Activated naive CD8-positive, alpha-beta T cell treated with anti-CD3 and anti-CD28 coated beads, Interleukin-2, amount 10 ng/mL, durations not matched to agents 7 days and 5 days (primary cell): ENCODE measurements at places on chromosomes 12 and 14. TPM values are rescaled to one million over a fixed set of nuclear protein-coding genes. Genes with fewer than 3 reads are reported as not detected.

DNA sequence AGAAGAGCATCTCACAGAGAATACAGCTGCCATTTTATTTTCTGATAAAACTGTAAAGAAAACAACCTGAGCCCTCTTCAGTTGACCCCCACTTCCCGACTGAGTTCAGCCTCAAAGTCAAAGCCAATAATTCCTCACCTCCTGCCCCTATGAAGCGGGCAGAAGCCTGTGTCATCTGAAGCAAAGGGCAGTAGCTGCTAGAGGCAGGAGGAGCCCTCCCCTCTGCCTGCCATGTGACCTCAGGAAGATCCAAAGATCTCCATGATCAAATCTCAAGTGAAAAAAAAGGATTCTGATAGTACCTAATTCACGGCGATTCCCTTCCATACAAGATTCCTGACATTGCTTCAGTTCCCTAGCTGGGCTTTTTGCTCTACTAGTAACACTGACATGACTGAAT lies 223.1 kb upstream of the CAND1 start:
- H3K27ac ChIP-seq, result no peak overlapping the region
- no peak overlapping the region for H3K4me3 ChIP-seq
- no peak for DNase-seq
- peaks cover 9% of the 10 kb centered on the region for H3K27me3 ChIP-seq
- H3K36me3 ChIP-seq, result no peaks in the 10 kb centered on the region

DNA sequence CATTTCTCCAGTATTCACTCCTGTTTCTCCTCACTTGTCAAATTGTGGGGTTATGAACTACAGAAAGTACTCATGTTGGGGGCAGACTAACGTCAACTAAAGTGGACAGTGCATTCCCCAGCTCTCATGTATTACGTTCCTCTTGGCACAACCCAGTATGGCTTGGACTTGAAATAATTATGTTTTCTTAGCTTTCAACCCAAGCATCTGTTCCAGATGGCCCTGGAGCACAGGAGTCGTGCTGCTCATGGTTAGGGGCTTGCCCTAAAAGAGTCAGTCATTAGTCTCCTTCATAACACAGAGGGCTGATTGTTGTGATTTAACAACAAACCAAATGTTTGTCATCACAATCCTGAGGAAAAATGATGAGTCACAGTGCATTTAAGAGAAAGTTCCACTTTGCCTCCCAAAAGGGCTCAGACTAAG lies 154.4 kb downstream of the RPAP3 start:
- DNase-seq, result no peak
- no peak overlapping the region for H3K27ac ChIP-seq
- H3K27me3 ChIP-seq, result no peaks in the 10 kb centered on the region
- no peak overlapping the region for H3K4me3 ChIP-seq

DNA sequence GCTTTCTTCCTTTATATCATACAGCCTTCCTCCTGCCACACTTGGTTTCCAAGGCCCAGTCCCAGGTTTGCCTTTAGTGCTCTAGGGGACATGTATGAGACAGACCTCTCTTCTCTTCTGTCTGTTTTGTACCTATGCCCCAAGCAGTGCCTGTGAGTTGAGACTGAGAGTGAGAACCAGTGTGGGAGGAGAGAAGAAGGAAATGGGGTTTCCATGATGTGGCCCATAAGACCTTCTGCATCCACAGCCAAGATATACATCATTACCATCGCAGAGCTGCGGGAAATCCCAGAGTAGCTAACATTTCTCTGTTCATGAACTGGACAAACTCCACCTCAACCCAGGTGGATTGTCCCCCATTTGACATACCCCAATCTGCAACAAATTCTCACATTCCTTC lies 2.8 kb downstream of the TESPA1 start:
- H3K36me3 ChIP-seq, result peaks cover 51% of the 10 kb centered on the region
- no peak for DNase-seq
- H3K27ac ChIP-seq, result peak overlapping the region; percentile 91
- peaks cover 65% of the 10 kb centered on the region for H3K4me1 ChIP-seq

- H3K27me3 ChIP-seq, result no peaks in the 10 kb centered on the region
- H3K4me3 ChIP-seq, result no peak overlapping the region
- DNase-seq, result no peak
- no peak overlapping the region for H3K27ac ChIP-seq
- H3K36me3 ChIP-seq, result no peaks in the 10 kb centered on the region
- H3K4me1 ChIP-seq, result no peaks in the 10 kb centered on the region
Measured at GRCh38 chr12:126944684-126945083, 1322.3 kb upstream of the TMEM132C start.

- peak overlapping the region; percentile 98 for H3K27ac ChIP-seq
- H3K27me3 ChIP-seq, result no peaks in the 10 kb centered on the region
- peaks cover 24% of the 10 kb centered on the region for H3K36me3 ChIP-seq
- peak overlapping the region; percentile 92 for H3K4me3 ChIP-seq
Measured at GRCh38 chr12:62259631-62259992, 592 bp upstream of the USP15 start.

- H3K36me3 ChIP-seq, result peaks cover 3% of the 10 kb centered on the region
- no peaks in the 10 kb centered on the region for H3K4me1 ChIP-seq
- peaks cover 2% of the 10 kb centered on the region for H3K27me3 ChIP-seq
- no peak overlapping the region for H3K4me3 ChIP-seq
Measured at GRCh38 chr14:53316504-53316903, 163.4 kb upstream of the DDHD1 start.

DNA sequence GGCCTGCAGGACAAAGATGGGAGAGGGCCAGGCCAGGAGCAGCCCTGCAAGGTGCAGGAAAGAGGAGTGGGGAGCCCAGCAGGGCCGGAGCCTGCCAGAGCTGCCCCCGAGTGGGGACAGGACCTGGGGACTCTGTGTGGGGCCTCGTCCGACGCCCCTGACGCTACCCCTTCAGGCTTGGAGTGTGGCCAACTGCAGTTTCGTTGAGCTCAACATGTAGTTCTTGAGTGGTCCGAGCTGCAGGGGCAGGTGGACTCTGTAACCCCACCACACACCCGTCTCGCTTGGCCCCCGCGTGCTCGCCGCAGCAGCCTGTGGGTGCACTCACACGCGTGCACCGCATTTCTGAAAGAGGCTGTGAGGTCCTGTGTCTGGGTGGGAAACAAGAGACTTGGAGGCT lies 2.0 kb downstream of the ASPG start:
- no peaks in the 10 kb centered on the region for H3K36me3 ChIP-seq
- no peak overlapping the region for H3K4me3 ChIP-seq
- no peak for DNase-seq
- H3K4me1 ChIP-seq, result no peaks in the 10 kb centered on the region
- peaks cover 5% of the 10 kb centered on the region for H3K27me3 ChIP-seq
- no peak overlapping the region for H3K27ac ChIP-seq

DNA sequence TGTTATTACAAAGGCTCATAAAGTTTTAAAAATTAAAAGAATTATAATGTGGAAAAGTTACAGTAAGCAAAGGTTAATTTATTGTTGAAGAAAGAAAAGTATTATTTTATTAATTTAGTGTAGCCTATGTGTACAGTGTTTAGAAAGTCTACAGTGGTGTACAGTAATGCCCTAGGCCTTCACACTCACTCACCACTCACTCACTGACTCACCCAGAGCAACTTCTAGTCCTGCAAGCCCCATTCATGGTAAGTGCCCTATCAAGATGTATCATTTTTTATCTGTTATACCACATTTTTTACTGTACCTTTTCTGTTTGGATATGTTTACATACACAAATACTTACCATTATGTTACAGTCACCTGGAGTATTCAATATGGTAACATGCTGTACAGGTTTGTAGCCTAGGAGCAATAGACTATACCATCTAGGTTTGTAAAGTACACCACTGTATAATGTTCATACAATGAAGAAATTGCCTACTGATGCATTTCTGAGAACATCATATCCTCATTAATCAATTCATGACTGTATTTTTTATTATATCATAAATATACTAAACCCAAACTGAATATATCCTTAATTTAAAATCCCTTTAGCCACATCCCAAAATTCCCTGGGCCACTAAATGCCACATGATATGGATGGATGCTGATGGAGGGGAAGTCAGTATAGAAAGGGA lies 43.6 kb upstream of the NID2 start:
- H3K4me3 ChIP-seq, result no peak overlapping the region
- H3K36me3 ChIP-seq, result no peaks in the 10 kb centered on the region
- H3K4me1 ChIP-seq, result no peaks in the 10 kb centered on the region
- H3K27me3 ChIP-seq, result peaks cover 3% of the 10 kb centered on the region

DNA sequence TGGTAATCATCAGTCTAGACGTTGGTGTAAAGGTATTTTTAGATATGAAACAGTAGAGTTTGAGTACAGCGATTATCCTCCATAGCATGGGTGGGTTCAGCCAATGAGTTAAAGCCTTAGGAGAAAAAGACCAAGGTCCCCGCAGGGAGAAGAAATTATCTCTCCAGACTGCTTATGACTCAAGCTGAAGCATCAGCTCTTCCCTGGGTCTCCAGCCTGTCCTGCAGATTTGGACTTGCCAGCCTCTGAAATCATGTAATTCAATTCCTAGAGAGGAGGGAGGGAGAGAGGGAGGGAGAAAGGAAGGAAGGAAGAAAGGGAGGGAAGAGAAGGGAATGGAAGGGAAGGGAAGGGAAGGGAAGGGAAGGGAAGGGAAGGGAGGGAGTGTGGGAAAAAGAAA lies 12.0 kb upstream of the DTX1 start:
- H3K27me3 ChIP-seq, result peaks cover 14% of the 10 kb centered on the region

PIWIL1 gene
- not detected for total RNA-seq

AICDA gene
- not detected for total RNA-seq

MYO1H gene
- not detected for total RNA-seq

BEGAIN gene
- total RNA-seq, result 1.5 TPM

INHBC gene
- not detected for total RNA-seq
